ENCODE measurements at places on chromosomes 7 and 10.

DNA sequence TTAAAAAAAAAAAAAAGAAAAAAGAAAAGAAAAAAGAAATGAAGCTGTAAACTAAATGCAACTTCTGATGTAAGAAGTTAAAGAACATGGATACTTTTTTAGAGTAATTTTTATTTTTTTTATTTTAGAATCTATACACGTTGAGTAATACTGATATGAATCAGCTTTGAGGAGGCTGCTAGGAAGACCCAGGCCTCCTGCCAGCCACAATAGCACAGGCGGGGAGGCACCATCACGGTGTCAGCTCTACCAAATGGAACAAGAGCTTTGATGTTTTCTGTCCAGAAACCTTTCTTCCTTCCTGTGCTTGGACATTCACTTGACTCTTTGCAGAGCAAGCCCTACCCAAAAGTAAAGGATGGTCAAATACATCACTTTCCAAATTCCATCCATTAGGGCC lies 45.3 kb upstream of the EGR2 start:
- no peak for DNase-seq

DNA sequence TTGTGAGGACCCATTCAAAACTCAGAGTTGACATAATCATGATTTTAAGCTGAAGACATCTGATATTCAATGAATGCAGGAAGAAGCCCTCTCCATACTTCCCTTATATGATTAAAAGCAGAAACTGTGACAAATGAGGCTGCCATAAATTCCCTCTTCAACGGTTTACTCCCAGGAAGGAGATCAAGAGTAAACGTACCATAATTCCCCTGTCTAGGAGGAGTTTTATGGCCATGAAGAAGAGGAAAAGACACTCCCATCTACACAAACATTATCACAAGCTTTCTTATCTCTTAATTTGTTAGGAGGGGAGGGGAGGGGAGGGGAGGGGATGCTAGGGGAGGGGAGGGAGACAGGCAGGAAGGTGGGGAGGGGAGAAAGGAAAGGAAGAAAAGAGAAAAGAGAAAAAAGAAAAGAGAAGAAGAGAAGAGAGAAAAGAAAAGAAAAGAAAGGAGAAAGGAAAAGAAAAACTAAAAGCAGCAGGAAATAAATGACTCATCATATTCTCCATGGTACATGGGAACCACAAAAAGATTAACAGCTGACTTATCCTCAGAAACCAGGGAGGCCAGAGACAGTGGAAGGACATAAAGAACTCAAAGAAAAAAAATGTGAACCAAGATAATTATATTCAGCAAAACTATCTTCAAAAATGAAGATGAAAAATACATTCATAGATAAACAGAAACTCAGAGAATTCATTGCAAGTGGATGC lies 121.6 kb downstream of the ALOX5 start:
- DNase-seq = no peak

GRCh38 chr10:93413252-93413689 lies 68.9 kb downstream of the MYOF start:
- no peak for DNase-seq

DNA sequence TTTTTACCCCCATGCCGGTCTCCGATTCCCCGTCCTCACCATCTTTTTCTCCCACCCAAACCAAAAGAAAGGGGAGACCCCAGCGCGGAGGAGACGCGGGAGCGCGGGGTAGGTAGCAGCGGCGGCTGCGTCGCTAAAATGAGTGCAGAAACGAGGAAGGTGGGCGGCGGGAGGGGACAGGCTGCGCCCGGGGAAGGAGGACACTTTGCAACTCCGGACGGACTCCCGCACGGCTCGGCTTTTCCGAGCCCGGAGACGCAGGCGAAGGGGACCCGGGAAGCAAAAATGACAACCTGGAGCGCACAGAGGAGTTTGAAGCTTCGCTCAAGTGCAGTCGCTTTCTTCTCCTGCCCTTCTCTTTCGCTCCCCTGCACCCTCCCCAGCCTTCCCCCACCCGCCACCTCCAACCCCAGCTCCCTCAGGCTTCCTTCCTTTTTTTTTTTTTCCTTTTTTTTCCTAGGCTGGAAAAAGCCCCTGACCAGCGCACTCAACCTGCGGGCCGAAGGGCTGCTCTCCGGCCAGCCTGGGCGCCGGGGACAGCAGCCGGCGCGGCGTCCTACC lies 453 bp downstream of the SFMBT2 start:
- DNase-seq = no peak

GRCh38 chr7:27901028-27901760 lies 161.2 kb downstream of the TAX1BP1 start:
- DNase-seq = no peak

DNA sequence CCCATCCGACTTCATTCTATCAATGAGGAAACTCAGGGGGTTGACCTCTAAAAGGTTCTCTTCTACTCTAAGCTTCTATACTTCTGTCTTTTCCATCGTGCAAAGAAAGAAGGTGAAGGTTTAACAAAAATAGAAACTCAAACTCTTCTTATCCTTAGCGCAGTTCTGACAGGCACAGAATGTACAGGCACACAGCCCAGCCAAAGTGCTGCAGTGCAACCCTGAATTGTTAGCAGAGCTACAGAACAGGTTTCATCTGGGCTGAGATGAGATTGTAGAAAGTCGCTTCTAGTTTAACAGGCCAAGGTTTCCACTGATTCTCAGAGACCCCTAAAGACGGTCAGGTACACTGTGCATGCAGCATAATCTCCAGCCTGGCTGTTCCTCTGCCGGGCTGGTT lies 79.3 kb upstream of the AFAP1L2 start:
- DNase-seq = no peak

All from hindlimb muscle (tissue), 1 donor.